HT-29 (cell line): ENCODE measurements at places on chromosomes 7 and 10.

- no peak for DNase-seq
These were observed 28.2 kb upstream of the GOLGA7B start for GRCh38 chr10:97821308-97822038.

DNA sequence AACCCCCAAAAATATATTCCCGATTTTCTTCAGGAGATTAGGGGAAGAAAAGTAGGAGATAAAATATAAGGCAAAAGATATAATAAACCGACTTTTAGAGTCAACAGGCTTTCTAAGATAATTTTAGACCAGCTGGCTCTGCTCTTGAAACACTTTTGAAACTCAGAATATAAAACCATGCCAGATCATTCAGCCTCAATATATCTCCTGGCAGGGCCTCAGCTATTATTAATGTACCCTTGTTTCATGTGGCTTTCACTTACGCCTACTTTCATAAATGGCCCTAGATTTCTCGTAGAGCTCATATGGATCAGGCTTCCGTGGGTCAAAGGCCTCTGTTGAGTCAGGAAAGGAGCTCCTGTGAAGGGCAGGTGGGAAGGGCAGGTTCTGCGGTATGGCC, 396.0 kb downstream of the PHTF2 start:
- DNase-seq = no peak

DNA sequence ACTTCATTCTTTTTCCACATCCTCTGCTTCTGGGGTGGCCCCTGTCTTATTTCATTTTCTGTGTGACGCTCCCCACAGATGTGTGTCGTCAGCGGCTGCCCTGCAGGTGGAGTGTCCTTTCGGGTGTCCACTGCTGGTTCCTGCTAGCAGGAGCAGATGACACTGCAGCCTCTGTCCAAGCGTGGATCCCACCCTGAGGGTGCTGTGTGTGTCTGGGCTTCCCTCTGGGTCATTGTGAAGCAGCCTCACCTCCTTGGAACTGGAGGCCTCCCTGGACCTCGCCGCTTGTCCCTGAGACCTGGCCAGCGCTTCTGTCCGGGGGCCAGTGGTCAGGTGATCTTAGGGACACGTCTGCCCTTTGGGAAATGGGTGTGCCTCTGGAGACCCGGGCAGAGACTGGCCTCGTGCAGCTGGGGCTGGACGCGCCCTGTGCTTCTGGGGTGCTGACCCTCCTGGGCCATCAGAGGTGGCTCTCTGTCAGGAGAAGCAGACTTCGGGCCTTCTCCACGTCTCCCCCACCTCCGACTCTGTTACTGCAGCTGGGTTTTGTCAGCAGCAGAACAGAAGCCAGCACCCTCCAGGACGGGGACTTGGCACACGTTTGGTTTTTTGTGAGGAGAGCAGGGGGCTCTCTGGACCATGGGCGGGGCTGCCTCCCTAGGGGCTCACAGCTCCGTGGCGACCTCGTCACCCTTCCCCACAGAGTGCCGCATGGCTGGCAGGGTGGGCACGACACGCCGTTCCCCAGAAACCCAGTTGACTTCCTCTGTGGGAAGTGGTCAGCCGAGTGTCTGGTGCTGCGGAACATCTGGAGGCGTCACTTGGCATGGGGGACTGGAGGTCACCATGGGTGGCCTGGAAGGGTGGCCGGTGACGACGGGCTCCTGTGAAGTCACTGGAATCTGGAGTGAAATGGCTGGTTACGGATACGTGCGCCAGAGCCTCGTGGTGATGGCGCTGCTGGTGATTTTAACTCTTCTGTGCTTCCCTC, 48.4 kb downstream of the INPP5A start:
- DNase-seq = no peak

- no peak for DNase-seq
These were observed 115.6 kb downstream of the TSPAN12 start for GRCh38 chr7:120742372-120742771.

DNA sequence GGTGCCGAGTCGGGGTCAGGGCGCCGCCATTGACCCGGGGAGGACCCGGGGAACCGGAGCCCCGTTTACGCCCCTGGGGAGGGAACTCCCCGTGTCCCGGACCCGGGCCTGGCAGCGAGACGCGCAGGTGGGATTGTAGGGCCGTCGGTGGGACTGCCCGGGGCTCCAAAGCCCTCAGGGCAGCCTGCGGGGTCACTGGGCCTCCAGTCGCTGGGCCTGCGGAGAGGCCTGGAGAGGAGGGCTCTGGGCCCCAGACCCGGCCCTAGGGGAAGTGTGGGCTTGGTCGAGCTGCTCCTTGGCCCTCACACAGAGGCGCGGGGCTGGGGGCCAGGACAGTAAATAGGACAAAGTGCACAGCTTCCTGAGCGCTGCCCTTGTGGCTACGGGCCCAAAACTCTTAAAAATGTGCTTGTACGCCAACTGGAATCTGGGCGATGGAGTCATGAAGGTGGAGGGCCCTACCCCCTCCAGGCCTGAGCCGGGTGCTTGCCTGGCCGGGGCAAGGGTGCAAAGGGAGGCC, 657 bp downstream of the ECHDC3 start:
- DNase-seq = no peak

- DNase-seq = no peak
These were observed 101.1 kb downstream of the TNS3 start for GRCh38 chr7:47480576-47481538.

DNA sequence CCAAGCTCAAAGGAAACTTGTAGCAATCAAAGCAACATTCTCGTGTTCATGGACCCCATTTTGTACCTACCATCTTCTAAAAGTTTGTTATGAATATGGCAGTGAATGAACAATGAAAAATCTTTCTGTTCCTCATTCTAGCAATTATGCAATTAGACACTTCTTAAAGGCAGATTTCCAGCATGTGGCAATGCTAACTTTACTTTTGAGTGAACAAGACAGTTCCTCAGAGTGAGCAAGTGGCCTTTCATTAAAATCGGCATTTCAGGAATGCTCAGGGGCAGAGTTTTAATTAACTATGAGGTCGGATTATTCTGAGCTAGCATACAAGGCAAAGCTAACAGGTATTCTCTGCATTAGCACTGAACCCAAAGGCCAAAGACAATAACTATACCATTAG, 48.4 kb upstream of the NFE2L3 start:
- DNase-seq = no peak

DNA sequence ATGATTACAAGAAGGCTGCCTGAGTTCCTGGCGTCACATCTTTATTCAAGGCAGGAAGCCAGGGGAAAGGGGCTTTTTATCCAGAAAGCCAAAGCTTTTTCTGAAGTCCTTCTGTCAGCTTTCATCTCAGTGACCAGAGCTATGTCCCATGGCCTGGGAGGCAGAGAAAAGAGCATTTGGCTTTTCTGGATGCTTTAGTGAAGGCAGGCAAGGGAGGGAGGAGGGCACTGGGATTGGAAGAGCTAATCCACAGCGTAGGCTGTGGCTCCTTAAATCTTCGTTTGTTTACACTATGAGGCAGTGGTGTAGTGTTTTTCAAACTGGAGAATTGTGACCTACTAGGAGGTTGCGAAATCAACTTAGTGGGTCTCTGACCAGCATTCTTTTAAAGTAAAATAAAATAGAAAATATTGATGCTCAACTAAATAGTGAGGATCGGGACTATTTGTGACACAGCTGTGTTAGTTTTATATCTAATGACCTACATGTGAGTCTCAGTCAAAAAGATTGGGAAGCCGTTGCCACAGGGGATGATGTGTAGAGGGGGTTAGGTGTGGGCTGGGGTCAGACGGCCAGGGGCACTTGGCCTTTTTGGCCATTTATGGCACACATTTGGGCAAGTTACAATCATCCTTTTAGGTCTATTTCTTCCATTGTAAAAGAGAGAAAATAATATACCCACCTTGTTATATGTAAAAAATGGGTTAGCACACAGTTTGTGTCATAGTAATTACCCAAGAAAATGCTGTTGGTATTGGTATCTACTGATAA, 14.1 kb downstream of the CRYGN start:
- no peak for DNase-seq

DNA sequence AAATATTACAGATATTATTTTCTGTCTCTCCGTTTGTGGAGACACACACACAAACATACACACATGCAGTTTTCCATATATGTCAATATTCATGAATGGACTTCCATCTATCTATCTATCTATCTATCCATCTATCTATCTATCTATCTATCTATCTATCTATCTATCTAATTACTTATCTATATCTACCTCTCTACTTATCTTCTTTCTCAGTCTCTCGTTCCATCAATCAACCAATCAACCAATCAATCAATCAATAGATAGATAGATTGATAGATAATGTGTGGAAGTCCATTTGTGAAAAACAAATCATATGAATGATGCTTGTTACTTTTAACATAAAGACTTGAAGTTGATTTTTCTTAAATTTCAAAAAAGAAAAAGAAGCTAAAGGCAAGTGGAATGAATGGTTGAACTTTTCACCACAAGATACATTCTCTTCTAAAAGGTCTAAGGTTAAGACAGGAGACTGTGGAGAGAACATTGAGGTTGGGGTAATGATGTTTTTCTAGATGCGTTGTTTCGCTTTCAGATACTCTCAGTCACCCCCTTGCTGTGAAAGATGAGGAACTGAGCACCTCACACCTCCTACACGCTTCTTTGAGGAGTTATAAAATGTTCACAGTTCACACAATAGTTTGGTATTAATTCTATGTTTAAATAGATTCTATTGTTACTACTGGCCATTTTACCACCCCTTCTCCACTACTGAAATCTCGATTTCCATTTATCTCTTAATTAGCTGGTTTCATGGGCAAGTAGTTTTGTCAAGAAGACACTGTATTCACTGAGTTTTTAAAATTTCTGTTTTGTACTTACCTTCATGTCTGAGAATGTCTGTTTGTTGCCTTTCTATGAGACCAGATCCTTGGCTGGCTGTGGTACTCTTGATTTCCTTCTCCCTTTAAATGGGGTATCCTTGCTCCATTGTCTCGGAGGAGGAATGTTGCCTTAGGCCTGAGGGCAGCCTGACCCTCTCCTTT, 114.1 kb downstream of the EMX2 start:
- no peak for DNase-seq

GRCh38 chr10:29656451-29656992, 21.8 kb upstream of the SVIL start:
- no peak for DNase-seq

DNA sequence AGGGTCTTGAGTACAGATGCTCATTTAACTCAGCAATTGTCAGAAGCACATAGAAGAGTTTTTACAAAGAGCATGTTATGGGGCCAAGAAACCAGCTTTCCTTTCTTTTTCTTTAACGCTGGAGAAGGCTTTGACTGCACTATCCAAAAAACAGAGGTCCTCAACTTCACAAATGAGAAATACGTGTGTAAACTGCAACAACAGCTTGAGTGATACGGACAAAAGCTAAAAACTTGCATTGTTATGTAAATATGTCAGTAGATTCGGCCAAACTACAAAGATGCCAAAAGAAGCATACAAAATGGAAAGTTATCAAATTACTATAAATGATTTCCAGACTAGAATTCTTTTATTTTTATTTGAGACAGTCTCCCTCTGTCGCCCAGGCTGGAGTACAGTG, 62.4 kb upstream of the C10orf90 start:
- no peak for DNase-seq

DNA sequence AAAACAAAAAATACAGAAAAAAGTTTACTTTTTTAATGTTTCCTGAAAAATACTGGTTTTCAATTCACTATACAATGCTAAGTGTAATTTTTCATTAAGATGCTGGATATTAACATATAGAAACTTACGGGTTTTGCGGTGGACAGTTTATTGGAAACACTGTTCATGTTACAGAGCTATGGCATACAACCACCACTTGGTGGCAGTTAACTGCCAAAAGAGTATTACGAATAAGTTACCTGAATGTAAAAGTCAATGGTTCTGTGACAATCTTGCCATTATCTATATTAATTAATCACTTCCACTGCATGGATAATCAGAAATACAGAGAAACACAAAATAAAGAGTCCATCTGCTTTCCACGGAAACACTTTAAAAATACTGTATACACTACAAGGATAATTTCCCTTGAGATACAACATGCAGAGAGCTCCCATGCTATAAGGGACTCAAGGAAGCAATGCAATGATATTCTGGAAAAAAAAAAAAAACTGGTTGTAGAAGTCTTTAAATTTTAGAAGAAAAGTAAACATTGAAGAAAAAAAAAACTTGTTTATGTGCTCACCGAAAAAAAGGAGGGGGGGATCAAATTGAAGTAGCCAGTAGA, 97.0 kb downstream of the TPK1 start:
- peak; percentile 45 for DNase-seq

DNA sequence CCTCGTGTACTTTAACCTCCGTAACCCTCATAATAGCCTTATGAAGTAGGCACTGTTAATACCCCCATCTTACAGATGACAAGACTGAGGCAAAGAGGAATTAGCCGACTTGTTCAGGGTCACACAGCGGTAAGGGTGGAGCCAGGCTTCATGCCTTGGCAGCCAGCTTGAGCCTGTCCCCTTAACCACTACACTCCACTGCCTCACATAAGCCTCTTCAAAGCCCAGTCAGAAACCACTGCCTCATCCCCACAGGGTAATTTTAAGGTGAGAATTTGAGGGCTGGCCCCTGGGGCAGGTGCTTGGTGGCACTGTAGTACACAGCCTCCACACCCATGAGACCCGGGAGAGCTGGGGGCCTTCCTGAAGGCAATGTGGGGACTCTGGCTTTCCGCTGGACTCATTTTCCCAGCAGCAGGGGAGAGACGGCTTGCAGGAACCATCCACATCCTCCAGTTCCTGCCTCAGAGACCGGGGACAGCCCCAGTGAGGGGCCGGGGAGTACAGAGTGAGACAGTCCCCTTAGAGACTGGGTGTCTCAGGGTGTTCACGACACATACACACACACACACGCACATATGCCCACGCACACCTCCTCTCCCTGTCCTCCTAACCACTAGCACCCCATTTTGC, 7.6 kb upstream of the C10orf105 start:
- no peak for DNase-seq

- no peak for DNase-seq
These were observed 661.8 kb upstream of the FZD8 start for GRCh38 chr10:36303896-36304295.

GRCh38 chr10:55449981-55450380, 649.0 kb upstream of the PCDH15 start:
- no peak for DNase-seq

GRCh38 chr7:113085781-113086390, 741 bp downstream of the GPR85 start:
- no peak for DNase-seq

GRCh38 chr10:78255214-78255613, 221.6 kb downstream of the RPS24 start:
- DNase-seq = no peak

GRCh38 chr7:75966190-75966961, 28.0 kb downstream of the TMEM120A start:
- no peak for DNase-seq

GRCh38 chr10:113735913-113736312, 15.6 kb upstream of the PLEKHS1 start:
- peak; percentile 53 for DNase-seq

- DNase-seq = no peak
These were observed 11.3 kb downstream of the ASB13 start for GRCh38 chr10:5655121-5655520.

DNA sequence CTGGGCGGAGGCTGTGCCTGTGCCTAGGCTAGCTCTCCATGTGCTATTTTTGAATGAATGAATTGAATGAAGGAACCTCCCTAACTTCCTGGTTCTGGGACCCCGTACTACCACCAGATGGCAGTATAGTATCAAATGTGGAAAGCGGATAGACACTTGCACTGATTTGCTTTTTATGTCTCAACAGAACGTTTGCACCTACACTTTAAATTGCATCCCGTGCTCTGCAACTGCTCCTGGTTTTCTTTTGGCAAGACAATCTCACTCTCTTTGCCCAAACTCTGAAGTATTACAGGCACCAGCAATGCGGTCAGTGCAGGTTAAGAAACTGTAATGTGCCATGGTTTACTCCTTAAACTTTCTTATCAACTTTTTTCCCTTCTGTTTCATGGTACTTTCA, 6.5 kb downstream of the FZD8 start:
- DNase-seq = peak; percentile 73
